Activated naive CD4-positive, alpha-beta T cell treated with anti-CD3 and anti-CD28 coated beads, Interleukin-2, amount 50 U/mL, for 72 hours (primary cell): ENCODE measurements at places on chromosomes 5 and 9.
A peak's percentile ranks its signal among the peaks of the same experiment; 100 is the strongest.

GRCh38 chr5:7578071-7578470 is 182.1 kb downstream of the ADCY2 start:
- DNase-seq = no peak

DNA sequence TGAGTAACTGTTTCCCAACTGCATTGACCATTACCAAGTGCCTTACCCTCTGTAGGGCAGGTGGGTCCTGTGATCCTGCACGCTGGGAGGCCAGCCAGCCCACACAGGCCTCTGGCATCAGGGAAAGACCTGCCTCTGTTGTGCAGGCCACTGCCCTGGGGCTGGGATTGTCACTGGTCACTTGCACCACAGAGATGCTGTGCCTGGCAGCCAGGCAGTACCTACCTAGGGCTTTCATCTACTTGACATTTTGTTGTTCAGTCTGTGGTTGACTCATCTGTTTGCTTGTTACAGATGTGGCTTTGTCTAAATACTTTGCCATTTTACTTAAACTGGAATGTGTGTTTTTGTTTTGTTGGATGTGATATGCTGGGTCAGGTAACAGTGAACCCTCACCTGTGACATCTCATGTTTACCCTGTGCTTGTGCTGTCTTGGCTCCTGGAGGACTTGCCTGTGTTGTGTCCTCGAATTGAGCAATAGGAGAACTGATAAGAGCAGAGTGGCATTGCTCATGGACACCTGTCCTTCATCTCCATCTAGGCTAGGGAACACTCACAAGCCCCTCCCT is 32.8 kb downstream of the SECISBP2 start:
- DNase-seq = no peak

DNA sequence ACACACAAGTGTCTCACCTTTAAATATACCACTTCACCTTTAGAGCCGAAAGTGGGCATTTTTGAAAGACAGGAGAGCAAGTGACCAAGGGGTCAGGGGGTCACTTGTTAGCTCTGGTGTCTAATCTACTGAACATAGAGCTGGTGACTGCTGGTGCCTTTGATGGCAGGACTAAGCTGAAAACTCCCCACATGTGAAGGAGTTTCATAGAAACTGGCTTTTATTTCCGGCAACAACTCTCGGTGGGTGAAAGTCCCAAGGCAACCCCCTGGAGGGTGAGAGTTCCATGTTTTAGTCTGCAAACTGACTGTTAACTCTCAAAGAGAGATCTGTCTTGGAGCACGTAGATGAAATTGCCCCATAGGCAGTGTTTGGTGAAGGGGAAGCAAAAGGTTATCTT is 466.9 kb downstream of the DMRTA1 start:
- no peak for DNase-seq

- no peak for DNase-seq
Observed at GRCh38 chr5:27034565-27034964, 3.8 kb downstream of the CDH9 start.

- peak; percentile 15 for DNase-seq
Observed at GRCh38 chr5:54743997-54744788, 226.6 kb downstream of the SNX18 start.

- DNase-seq = no peak
Observed at GRCh38 chr9:7298123-7298522, 501.5 kb downstream of the DMAC1 start.

GRCh38 chr9:135394699-135395645 is 84.6 kb upstream of the PPP1R26 start:
- no peak for DNase-seq

DNA sequence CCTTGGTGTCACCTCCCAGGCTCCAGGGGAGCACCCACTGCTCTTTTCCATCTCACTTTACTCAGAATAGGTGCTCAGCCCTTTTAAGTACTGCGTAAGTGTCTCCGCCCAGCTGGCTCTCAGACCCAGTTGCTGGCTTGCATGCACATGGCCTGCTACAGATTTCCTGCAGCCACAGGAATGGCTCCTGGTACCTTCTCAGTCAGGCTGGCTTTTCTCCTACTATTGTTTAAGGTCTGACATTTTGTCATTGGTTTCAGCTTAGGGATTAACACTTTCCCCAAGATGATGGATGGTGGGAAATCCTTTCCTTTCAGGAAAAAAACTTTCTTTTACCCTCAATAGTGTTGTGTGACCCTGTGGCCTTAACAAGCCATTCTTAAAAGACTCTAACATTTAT is 1652.3 kb upstream of the WWC1 start:
- DNase-seq = no peak

GRCh38 chr9:134296301-134297082 is 29.8 kb upstream of the RXRA start:
- DNase-seq = no peak

- DNase-seq = peak; percentile 61
Observed at GRCh38 chr5:80082731-80083100, 47.6 kb downstream of the THBS4 start.

GRCh38 chr5:66144834-66145390 is 812 bp downstream of the SREK1 start:
- DNase-seq = no peak

- no peak for DNase-seq
Observed at GRCh38 chr9:129880654-129881546, 45.6 kb downstream of the USP20 start.

GRCh38 chr5:133941456-133942196 is 26.8 kb downstream of the C5orf15 start:
- DNase-seq = no peak

DNA sequence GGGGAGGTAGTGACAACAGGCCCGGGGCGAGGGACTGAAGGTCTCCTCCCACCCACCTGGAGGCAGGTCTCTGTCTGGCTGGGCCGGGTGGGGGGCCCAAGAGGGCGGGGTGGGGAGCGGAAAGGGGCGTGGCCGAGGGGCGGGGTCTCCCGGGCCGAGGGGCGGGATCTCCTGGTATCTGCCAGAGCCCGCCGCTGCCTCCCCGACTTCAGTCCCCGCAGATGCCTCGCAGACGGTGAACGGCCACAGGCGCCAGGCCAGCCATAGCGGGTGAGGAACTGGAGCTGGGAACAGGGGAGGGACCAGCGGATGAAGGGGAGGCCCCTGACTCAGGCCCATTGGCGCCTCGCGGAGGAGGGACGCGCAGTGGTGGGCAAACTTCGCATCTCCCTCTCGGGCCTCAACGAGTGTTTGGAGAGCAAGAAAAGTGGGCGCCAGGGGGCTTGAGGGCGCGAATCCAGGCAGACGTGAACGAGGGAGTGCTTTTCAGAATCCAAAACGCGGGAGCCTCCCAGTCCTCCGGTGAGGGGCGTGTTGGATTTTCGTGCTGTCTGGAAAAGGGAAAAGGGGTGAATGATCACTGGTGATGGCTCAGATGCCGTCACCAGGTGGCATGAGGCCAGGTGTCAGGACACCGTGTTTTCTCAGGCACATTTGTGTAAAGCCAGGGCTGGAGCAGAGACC is at the start of gene ADGRD2:
ADGRD2 (plus strand) TSS at position 211 of the 684 bp plus-strand sequence. CDS start 1,216 bp downstream, outside the sequence.
- DNase-seq = no peak

DNA sequence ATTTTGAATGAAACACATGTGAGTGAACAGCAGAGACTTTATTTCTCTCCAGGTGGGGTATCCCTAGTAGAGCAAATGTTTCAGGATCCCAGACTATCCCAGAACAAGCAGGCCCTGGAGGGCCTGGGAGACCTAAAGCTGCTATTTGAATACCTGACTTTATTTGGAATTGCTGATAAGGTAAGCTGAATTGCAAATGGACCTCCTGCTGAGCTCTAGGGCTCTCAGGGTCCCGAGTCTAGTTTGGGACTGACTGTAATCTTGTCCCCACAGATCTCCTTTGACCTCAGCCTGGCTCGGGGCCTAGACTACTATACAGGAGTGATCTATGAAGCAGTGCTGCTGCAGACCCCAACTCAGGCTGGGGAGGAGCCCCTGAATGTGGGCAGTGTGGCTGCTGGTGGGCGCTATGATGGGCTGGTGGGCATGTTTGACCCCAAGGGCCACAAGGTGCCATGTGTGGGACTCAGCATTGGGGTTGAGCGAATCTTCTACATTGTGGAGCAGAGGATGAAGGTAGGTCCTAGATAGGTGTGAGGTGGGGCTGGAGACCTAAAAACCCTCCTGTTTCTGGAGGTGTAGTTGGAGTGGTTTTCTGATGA is 3.3 kb upstream of the ZMAT2 start:
- no peak for DNase-seq

- no peak for DNase-seq
Observed at GRCh38 chr9:8651070-8651845, 851.7 kb upstream of the DMAC1 start.

DNA sequence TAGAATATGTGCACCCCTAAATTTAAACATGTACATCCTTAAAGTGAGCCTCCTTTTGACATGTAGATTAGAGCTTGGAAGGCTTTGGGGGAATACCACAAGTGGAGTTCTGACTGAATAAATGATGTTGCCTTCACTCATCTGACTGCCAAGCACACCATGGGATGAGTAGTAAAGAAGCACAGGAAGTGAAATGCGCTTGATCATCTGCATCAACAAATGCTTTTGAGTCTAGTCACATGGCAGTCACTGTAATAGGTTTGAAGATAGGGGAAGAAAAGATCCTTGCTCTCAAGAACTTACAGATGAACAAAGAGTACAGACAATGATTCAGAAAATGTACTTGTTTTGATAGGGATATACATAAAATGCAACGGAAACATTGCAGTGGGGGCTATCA is 62.0 kb upstream of the STARD4 start:
- no peak for DNase-seq

GRCh38 chr9:95446984-95447383 is 69.8 kb downstream of the PTCH1 start:
- DNase-seq = no peak

- DNase-seq = no peak
Observed at GRCh38 chr5:30100148-30100713, 1093.3 kb upstream of the CDH6 start.

- no peak for DNase-seq
Observed at GRCh38 chr5:88836195-88836838, 46.7 kb downstream of the MEF2C start.

- DNase-seq = no peak
Observed at GRCh38 chr9:113999256-114000062, 78.6 kb downstream of the AMBP start.

GRCh38 chr5:32562843-32563242 is 22.5 kb upstream of the SUB1 start:
- DNase-seq = no peak

DNA sequence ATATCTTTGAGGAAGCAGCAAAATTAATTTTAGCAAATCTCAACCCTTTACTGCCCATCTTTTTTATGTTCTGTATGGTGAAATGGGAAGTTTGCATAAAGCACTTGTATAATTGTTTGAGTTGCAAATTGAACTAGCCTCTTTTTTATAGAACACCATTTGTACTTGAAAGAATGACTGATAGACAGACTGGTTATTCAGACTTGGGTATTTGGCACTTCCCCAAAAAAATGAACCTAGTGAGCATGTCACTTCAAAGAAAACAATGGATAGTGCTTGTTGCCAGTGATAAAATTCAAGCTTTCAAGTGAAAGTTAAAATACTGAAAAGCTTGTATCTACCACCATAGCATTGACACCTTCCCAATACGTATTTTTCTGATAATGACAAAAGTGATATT is 115.8 kb downstream of the ERCC6L2 start:
- no peak for DNase-seq

DNA sequence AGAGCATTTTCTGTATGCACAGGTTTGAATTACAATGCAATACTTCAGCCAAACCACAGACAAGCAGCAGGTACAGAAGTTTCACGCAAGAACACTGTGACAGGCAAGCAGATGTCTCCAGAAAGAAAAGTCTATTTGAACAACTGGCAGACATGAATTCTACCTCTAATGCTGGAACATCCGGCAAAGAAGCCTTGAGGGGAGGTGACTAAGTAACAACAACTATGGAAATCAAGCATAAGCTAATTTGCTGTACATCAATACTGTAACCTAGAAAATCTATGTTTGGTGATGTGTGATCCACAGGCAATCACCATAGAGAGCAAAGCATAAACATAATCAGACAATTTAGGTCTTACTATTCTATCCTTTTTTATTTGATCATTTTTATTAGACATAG is 65.5 kb downstream of the PLK2 start:
- no peak for DNase-seq

GRCh38 chr9:105119156-105119555 is 125.3 kb upstream of the SLC44A1 start:
- no peak for DNase-seq

GRCh38 chr5:164346785-164347630 is 841.6 kb downstream of the MAT2B start:
- no peak for DNase-seq

DNA sequence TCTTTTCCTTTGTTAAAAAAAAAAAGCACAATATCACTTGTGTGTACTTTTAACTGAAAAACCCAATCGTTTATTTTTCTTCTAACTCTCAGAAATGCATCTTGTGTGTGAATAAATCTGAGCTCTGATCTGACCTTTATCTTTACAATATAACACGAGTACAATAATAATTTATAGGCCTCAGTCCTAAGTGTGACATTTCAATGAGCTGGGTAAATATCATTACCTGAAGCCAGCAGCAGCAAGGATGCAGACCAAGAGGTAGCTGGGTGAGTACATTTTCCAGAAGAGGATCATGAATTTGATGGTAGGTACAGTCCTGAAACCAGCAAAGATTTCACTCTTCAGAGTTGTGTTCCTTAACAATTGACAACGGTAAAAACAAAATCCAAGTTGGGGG is 264.0 kb upstream of the KIF2A start:
- DNase-seq = no peak

- DNase-seq = no peak
Observed at GRCh38 chr5:152607401-152608160, 202.5 kb upstream of the NMUR2 start.
